ENCODE measurements at places on chromosomes 1 and 21.

DNA sequence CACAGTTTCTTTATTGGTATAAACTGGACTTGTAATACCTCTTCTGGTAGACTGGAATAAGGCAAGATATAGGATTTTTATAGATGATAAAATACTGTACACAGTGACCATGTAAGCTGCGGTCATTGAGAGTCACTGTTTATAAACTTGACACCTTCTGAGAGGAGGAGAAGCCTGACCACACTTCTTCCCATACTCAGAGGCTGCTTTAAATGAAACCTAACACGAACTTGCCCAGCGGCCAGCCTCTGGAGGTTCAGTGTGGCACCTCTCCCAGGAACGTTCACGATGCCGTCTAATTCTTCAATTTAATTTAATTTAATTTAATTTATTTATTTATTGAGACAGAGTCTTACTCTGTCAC is 22.5 kb downstream of the MTARC1 start:
- H3K4me3 ChIP-seq: no peak overlapping the region
- no peaks in the 10 kb centered on the region for H3K4me1 ChIP-seq
- no peak overlapping the region for H3K27ac ChIP-seq

DNA sequence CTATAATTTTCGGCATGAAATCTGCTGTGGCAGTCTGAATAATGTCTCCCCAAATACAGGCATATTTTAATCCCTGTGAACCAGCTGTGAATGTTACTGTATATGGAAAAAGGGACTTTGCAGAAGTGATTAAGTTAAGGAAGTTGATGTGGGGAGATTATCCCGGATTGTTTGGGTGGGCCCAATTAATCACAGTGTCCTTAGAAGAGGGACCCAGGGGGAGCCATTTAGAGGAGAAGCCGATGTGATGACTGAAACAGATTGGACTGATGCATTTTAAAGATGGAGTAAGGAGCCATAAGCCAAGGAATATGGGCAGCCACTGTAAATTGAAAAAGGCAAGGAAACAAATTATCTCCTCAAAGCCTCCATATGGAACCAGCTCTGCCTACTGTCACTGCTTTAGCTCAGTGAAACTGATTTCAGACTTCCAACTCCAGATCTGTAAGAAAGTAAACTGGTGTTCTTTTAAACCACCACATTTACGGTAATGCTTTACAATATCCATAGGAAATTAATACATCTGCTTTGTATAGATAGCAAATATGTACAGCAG is 61.1 kb upstream of the GPR88 start:
- H3K36me3 ChIP-seq: no peaks in the 10 kb centered on the region
- no peak overlapping the region for H3K4me3 ChIP-seq
- no peaks in the 10 kb centered on the region for H3K27me3 ChIP-seq

DNA sequence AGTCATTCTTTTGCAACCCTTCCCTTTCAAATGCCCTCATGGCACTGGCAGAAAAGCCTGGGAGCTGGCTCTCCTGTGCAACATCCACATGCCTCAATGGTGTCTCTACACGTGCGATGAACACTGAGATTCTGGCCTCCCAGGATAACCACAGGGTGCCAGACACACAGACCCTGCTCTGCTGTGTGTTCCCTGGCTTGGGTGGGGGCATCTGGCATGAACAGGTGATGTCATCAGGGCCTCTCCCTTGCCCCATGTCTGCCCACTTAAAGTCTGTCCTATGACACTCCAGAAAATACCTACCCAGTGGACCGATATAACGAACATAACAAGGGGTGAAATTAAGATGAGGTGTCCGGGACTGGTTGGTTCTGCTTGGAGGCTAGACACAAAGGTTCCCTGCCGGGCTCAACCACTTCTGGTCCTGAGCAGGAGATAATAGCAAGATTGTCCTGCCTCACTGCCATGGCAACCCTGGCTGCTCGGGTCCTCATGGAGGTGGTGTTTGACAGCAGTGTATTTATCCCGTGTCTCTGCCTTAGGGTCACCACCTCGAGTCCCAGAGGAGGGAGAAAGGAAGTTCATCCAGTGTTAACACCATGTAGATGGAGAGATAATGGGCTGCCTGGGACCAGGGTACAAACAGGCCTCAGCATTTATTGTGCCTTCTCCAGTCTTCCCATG is 19.3 kb downstream of the INSRR start:
- H3K4me3 ChIP-seq: no peak overlapping the region
- no peaks in the 10 kb centered on the region for H3K36me3 ChIP-seq
- peaks cover 18% of the 10 kb centered on the region for H3K27me3 ChIP-seq

DNA sequence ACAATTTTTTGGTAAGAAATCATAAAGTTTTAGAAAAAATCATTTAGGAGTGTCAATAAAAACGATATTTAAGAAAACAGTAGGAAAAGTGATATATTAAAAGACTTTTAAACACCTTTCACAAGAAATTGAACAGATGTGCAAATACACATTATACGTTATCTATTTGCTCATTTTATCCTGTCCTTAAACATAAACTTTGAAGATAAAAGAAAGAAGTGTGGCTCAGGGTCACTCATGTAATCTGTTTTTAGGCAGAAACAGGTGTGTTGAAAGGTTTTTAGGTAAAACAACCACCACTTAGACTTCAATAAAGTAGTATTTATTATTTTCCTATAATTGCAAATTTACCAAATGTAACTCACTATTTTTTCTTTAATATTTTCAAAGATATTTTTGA is 13.1 kb downstream of the AMY2B start:
- no peak overlapping the region for H3K4me3 ChIP-seq
- no peaks in the 10 kb centered on the region for H3K36me3 ChIP-seq
- no peak for DNase-seq
- no peaks in the 10 kb centered on the region for H3K27me3 ChIP-seq
- no peak overlapping the region for H3K27ac ChIP-seq

- no peak overlapping the region for H3K4me3 ChIP-seq
- H3K36me3 ChIP-seq: no peaks in the 10 kb centered on the region
- no peaks in the 10 kb centered on the region for H3K27me3 ChIP-seq
- no peak for DNase-seq
These were observed 3.1 kb downstream of the ACAP3 start for GRCh38 chr1:1304331-1305299.

DNA sequence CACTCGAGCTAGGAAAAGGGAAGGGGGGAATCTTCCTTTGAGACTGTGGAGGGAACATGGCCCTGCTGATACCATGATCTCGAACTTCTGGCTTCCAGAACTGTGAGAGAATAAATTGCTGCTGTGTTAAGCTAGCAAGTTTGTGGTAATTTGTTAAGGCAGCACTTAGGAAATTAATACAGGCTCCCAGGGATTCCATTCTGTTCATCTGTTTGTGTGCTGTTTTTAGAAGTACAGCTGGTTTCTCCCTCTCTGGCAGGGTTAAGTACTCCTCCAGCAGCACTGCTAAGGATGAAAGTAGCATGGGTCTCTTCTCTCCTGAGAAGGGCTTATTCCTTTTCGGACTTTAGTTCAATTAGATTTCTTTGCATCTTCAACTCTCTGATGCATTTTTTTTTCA is 268.3 kb downstream of the HHIPL2 start:
- no peaks in the 10 kb centered on the region for H3K27me3 ChIP-seq
- DNase-seq: no peak
- H3K27ac ChIP-seq: no peak overlapping the region

- no peak for DNase-seq
- no peak overlapping the region for H3K27ac ChIP-seq
- H3K27me3 ChIP-seq: no peaks in the 10 kb centered on the region
These were observed 29.3 kb downstream of the KIRREL1 start for GRCh38 chr1:158022554-158023312.

- no peak for DNase-seq
- no peak overlapping the region for H3K27ac ChIP-seq
- H3K27me3 ChIP-seq: no peaks in the 10 kb centered on the region
- H3K4me3 ChIP-seq: no peak overlapping the region
- H3K36me3 ChIP-seq: no peaks in the 10 kb centered on the region
These were observed 39.7 kb downstream of the NUP210L start for GRCh38 chr1:154115180-154115579.

DNA sequence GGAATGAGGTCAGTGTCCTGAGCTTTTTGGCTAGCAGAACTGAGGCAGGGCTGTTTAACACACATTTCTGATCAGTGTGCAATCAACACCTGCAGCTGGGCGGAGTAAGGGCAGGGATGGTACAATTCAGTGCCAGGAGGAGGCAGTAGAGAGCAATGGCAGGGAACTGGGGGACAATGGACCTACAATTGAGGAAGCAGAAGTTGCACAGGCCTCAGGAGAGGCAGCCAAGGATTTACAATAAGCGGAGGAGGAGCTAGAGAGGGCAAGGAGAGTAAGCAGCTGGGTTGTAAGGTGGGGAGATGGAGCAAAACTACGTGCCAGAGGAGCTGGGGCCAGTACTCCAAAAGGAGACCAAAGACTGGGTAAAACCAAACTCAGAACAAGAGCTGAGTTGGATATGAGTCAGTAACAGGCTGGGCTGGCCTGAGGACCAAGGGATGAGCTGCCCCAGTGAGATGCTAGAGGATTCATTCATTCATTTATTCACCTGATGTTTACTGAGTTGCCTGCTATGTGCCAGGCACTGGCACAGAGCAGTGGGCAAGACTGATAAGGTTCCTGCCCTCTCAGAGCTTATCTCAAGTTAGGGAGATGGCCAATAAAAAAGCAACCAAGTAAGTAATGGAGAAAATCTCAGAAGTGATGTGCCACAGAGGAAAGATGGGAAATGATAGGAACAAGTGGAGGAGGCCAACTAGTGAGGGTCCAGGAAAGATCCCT is 10.4 kb upstream of the GALE start:
- H3K4me3 ChIP-seq: no peak overlapping the region
- no peaks in the 10 kb centered on the region for H3K27me3 ChIP-seq
- no peak overlapping the region for H3K27ac ChIP-seq
- DNase-seq: no peak

GRCh38 chr1:221782970-221783369 is 41.1 kb upstream of the DUSP10 start:
- no peak overlapping the region for H3K27ac ChIP-seq
- H3K4me3 ChIP-seq: no peak overlapping the region
- no peaks in the 10 kb centered on the region for H3K36me3 ChIP-seq
- no peaks in the 10 kb centered on the region for H3K4me1 ChIP-seq

- no peaks in the 10 kb centered on the region for H3K36me3 ChIP-seq
- H3K4me1 ChIP-seq: no peaks in the 10 kb centered on the region
- H3K27ac ChIP-seq: no peak overlapping the region
- H3K4me3 ChIP-seq: no peak overlapping the region
These were observed 8.3 kb upstream of the PLEKHO1 start for GRCh38 chr1:150141452-150141851.
